Activated CD8-positive, alpha-beta memory T cell treated with anti-CD3 and anti-CD28 coated beads, Interleukin-2, amount 50 U/mL, for 48 hours (primary cell): ENCODE measurements at places on chromosomes 13 and 19.

- DNase-seq, result peak; percentile 54
Observed at GRCh38 chr13:112752711-112753541, 63.1 kb downstream of the ATP11A start.

DNA sequence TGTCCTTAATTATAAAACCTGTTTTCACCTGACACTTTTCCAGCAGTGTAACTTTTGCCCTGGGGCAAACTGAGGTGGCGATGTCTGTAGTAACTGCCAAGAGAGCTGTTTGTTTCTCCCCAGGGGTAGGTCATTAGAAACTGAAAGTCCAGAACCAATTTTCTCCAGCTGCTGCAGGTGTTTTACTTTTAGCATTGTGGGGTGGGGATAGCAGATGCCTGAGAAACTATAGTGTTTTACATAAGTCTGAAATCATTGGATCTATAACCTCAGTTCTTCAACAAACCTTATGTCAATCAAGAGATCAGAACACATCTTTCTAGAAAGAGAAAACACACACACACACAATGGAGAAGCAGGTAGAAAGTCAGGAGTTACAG is 92.7 kb downstream of the LHFPL6 start:
- DNase-seq, result no peak

- DNase-seq, result no peak
Observed at GRCh38 chr13:33381906-33382305, 96.4 kb upstream of the STARD13 start.

- DNase-seq, result peak; percentile 69
Observed at GRCh38 chr19:18202778-18203407, 949 bp downstream of the RAB3A start.

DNA sequence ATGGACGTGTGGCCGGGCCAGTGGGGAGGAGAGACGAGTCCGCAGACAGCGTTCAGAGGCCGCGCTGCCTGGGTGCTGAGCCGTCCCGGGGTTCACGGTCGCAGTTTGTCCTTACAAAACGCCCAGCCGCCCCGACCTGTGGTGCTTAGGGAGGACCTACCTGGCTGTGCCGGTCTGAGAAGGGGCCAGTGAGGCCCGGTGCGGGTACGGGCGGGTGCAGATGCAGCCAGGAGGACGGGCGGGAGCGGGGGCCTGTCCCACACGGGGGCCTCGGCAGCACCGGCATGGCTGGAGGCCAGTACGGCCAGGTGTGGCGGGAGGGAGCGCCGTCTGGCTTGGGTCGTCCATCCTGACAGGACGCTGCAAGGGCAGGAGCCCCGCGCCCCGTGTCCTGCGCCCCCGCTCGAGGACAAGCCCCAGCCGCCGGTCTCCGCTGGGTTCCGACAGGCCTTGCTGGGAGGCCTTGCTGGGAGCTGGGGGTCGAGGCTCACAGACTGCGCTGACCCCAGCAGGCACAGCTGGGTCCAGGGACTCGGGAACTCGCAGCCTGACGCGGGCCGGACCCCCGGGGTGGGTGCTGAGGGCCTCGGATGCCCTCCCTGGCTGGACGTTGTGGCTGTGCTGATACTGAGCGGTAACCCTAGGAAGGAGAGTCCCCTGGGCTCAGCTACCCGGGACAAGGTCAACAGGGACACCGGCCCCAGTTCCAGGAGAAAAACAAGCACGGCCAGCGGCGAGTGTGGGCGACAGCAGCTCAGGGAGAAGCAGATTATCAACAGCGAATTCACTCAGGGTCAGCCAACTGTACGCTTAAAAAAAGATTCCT is 5.3 kb upstream of the PROZ start:
- DNase-seq, result peak; percentile 64

GRCh38 chr13:109821103-109821502 is 34.7 kb upstream of the IRS2 start:
- DNase-seq, result no peak
